ENCODE measurements at places on chromosomes 5 and 9.

DNA sequence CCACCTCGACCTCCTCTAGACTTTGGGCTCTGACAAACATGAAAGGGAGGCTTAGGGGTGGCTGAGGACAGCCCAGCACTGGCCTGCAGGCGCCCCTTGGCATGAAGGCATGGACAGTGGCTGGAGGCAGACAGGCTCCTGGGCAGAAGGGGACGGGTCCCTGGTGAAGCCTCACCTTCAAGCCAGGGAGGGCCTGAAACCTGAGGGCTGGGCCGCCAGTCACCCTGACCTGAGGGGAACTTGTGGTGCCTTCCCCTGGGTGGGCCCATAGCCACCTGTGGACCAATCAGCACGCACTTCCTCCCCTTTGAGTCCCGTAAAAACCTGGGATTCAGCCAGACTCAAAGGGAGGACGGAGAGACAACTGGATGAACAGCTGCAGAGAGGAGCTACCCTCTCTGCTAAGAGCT, 90.4 kb upstream of the PUM3 start:
- no peak for DNase-seq

DNA sequence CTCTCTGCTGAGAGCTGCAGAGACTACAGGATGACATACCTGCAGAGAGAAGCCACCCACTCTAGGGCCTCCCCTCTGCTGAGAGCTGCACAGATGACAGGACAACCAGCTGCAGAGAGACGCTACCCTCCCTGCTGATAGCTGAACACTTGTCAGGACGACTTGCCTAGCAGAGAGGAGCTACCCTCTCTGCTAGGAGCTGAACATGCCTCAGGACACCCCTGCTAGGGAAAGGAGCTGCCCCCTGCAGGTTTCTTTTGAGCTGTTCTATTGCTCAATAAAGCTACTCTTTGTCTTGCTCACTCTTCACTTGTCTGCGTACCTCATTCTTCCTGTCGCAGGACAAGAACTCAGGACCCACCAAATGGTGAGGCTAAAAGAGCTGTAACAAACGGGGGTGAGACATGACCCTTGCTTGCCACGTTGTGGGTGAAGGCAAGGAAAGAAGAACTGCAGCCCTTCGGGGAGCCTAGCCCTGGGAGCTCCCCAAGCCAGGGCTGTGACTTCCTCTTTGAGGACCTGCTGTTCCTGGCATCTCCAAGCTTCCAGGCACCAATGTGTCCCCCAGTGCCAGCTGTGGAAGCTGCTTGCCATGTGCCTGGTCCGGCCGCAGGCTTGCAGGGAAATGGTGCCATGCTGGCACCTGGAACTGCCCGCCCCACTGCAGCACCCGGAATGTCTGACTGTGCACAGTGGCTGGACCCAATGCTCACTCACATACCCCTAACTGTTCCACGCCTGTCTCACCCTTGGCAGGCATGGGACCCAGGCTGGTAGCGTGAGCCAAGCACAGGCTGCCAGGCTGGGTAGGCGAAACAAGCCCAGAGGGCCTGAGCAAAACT, 5.1 kb upstream of the TESK1 start:
- peak; percentile 62 for DNase-seq

DNA sequence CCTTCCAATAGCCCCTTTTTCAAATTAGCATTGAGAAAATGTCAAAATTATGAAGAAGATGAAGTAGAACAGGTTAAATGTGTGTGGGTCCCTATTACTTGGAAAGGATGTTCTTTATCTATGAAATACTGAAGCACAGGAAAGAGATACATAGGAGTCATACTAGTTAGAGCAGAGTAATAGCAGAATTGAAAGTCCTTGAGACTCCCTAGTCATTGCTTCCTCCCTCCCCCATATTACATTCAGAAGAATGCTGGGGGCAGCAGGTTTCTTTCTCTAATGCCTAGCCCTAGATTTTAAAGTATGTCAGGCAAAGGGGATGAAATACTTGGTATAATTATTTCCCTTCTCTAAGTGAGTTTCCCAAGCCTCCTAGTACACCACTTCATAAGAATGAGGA, 4.4 kb downstream of the ZCCHC9 start:
- no peak for DNase-seq

DNA sequence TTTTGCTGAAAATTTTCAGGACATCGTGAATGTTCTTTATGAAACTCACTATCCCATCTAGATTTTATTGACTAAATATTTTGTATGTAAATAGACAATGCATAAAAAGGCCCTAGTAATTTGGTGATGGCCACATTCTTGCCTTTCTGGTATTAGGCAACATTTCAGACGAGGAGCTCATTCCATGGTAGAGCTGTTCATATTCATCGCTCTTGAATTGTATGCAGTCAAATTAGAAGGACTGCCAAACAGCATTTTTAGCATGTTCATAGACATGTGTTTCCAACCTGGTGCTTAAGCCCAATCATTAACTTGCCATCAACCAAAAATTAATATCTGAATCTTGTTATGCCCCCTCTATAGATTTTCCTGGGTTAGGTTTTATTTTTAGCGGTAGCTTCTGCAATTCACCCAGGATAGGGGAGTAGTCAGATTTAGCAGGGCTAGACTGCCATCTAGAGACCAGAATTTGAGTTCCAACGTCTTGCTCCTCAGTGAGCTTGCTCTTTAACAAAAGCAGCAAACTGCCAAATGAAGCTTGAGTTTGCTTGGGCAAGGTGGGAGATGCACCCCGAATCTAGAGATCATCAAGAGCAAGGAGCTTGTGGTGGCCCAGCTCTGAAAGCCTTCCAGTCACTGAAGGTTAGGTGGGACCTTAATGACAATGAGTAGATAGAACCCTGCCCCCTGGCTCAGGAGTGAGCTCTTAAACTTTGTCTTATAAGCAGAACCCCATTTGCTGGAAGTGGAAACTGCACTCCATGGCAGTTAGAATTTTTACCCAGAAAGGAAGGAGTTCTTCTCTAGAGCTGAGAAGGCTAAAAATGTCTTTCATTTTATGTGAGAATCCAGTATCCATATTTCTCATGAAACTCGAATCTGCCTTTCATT, 456.2 kb downstream of the RASEF start:
- DNase-seq = peak; percentile 69

GRCh38 chr5:113520429-113520828, 6.9 kb downstream of the YTHDC2 start:
- DNase-seq = peak; percentile 58

- DNase-seq = no peak
These were observed 271.6 kb downstream of the GABRB2 start for GRCh38 chr5:161274951-161275350.

- peak; percentile 19 for DNase-seq
These were observed 1264.5 kb upstream of the ACO1 start for GRCh38 chr9:31119890-31120454.

GRCh38 chr9:134455537-134455933, 129.3 kb downstream of the RXRA start:
- DNase-seq = no peak

DNA sequence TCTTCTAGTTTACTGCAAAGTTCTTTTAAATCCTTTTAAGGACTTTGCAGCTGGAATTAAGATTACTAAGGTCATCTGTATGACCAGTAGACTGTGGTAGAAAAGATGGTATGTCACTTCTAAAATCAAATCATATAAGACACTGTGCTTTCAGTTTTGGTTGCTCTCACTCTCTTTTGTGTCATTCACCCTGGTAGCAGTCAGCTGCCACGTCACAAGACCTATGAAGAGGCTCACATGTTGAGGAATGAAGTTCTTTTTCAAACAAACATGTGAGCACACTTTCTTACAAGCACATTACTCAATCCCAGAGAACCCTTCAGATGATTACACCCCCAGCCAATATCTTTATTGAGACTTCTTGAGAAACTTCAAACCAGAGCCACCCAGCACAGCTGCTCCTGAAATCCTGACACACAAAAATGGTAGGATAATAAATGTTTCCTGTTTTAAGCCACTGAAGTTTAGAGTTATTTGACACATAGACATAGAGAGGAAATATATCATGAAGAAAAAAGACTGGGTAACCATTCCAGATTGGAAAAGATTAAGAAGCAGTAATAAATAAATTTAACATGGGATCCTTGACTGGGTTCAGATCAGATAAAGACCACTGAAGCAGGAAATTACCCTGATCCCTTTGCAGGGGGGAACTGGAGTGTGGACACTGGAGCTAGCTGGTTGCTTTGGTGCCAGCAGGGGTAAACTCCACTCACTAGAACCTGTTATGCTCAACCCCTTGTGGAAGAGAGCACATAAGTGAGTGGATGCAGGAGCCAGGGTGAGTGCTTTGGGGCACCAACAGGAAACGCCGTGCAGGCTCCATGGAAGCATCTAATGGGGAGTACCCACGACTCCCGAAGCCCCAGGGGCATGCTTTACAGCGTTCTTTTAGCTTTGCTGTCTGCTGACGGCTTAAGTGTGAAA, 64.1 kb downstream of the SLCO4C1 start:
- no peak for DNase-seq

DNA sequence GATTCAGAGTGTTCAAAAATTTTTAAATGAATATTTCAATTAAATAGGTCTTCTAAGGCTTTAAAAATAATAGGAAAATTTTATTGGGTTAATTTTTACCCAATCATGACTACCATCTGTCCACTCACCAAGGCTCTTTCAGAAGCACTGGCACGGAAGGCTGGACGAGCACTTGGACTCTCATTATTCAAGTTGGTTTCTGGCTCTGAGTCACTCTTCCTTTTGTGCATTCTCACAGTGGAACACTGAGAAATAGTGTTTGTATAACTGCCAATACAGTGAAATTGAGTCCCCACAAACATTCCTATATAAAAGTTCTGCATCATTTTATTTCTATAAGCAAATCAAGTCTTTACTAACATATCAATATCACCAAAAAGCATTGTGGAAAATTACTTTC, 1149.0 kb downstream of the EFNA5 start:
- DNase-seq = no peak

- no peak for DNase-seq
These were observed 8.4 kb upstream of the ZNF354C start for GRCh38 chr5:179051784-179052183.

- DNase-seq = no peak
These were observed 89.5 kb downstream of the APBA1 start for GRCh38 chr9:69582544-69583297.

DNA sequence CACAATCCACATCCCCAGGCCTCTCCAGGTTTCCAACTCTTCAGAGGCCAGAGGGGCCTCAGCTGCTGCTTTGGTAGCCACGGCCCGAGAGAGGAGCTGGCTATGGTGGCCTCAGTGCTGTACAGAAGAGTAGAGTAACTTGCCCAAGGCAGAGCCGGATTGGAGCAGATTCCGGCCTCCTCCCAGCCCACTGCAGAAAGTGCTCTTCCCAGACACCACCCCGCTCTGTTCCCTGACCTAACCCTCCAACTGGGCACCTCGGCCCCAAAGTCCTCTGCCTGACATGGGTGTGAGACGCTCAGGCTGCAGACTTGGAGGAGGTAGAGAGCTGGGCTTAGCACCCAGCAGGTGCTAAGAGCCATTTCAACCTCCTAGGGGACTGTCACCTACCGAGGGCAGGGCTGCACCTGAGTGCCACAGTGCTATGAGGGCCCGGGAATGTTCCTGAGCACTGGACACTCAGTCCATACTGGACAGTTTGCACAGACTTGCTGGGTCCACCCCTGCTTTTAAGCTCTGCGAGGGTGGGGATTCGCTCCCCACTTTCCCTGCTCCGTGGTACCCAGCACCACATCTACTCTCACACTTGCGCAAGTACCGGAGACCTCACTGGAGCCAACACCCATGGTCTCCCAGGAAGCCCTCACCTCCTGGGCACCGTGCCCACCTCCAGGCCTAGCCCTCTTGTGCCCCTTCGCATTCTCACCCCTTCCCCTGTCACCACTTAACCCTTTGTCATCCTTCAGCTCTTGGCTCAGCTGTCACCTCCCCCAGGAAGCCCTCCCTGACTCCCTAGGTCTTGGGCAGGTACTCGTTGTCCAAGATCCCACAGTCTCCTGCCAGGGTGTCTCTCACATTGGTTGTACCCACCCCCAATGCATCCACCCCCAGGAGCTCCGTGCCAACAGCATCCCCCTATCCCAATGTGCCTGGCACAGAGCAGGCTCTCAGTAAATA, 49.8 kb downstream of the DBH start:
- DNase-seq = no peak

GRCh38 chr9:99181621-99182020, 40.1 kb downstream of the ALG2 start:
- no peak for DNase-seq

GRCh38 chr5:62477801-62478200, 65.2 kb downstream of the IPO11 start:
- DNase-seq = no peak

DNA sequence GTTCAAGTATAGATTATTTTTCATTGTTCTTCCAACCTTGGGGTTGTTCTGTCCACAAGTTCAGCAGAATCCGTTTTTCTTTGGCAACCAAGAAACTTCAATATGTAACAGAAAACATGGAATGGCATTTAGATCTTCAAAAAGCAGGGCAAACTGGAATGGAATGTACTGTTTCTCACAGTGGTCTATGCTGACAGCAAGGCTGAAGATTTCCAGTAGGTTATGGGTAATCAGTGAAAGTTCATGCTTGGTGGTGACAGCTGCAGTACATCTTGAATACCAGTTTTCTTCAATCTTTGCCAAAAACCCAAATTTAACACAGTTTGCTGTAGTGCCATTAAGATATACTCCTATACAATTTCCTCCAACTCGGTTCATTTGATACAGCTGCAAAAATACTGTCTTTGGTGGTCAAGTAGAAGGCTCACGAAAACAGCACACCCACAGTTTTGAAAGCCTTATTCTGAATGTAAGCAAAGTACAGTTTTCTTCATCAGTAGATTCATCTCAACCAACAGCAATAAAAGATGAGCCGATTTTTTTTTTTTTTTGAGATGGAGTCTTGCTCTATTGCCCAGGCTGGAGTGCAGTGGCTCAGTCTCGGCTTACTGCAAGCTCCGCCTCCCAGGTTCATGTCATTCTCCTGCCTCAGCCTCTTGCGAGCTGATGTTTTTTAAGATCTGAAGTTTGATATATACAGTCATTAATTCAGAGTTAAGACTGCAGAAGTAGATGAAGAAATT, 4.9 kb downstream of the TRIM52 start:
- DNase-seq = no peak

- no peak for DNase-seq
These were observed 416.6 kb downstream of the PLK2 start for GRCh38 chr5:58043032-58043945.

GRCh38 chr5:72134226-72134899, 27.1 kb downstream of the MAP1B start:
- DNase-seq = no peak

DNA sequence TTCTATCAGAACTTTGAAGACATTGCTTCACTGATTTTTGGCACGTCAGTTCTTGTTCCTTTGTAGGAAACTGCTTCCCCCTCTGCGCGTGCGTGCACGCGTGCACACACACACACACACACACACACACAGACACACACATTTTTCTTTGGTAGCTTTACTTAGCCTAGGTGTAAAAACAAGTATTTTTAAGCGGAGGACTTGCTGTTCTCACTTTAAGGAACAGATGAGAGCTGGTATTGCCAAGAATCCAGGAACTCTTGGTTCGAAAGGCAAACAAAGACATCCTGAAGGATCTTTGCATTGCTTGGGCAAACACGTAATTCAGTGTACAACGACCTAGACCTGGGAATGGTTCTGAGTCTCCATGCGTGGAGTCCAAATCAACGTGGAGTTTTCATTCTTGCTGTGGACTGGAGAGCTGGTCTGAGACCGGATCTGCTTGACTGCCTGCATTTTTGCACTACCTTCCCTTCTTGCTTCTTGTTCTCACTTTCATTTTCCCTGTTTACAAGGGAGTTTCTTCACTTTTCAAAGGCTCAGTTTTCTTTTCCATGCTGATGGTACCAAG, 8.2 kb downstream of the TMEM268 start:
- DNase-seq = no peak

Measured in HepG2 (cell line).